Fibroblast of skin of abdomen (primary cell): ENCODE measurements at places on chromosomes 7 and 10.

GRCh38 chr10:122062831-122063674, 74.1 kb downstream of the TACC2 start:
- peak; percentile 28 for DNase-seq

DNA sequence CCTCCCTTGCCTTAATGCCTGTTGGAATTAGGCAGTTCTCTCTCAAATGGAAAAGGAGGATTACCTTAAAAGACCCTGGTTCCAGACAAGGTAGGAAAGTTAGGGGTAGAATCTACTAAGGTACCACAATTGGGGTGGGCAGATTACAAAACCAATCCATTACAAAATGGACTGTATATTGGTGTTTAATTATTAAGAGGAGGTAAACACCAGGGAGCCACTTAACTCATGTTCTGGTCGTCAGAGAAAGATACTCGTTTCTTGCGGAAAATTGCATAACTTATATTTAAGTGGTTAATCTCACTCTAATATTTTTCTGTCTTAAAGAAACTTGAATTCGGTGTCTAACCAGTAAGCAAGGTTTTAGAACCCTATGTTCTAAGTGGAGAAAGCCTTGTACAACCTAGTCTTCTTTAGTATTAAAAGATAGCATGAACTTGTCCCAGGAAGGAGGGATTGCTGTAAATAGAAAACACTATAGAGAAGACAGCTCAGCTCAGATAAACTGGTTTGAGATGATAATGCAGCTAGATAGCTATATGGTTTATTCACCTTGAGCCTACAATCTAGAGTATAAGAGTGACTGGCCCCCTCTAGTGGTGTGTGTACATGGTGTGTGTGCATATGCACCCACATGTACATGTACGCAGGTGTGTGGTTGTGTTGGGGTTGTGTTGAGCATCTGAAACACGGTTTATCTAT, 58.0 kb upstream of the STRIP2 start:
- DNase-seq, result peak; percentile 19

- DNase-seq, result no peak
Observed at GRCh38 chr7:99252166-99252895, 20.3 kb upstream of the MYH16 start.

- DNase-seq, result no peak
Observed at GRCh38 chr10:50316695-50317648, 65.7 kb upstream of the ASAH2 start.
